ENCODE measurements at places on chromosomes 16 and 17.
A peak's percentile ranks its signal among the peaks of the same experiment; 100 is the strongest.

DNA sequence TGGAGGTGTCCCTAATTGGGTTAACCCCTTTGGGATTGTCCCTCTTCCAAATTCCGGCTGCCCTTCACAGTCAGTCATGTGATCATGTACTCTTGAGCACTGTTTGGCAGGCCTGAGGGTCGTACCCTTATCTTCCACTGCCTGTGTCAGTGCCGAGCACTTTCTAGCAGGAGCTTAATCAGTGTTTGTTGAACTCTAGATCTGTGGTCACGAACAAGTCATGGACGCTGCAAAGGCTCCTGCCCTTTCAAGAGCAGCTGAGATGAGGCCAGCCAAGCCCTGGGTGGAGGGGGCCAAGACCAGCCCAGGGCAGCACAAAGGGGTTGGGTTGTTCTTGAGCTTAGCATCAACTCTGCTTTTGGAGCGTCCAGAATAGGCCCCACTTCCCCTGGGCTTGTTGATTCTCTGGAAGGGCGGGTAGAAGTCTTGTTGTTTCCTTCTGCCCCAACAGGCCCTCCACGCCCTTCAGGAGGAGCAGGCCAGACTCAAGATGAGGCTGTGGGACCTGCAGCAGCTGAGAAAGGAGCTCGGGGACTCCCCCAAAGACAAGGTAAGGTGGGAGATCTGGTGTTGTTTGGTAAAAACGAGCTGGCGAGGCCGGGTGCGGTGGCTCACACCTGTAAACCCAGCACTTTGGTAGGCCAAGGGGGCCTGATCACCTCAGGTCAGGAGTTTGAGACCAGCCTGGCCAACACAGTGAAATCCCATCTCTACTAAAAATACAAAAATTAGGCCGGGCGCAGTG, 5.3 kb downstream of the IFI35 start:
- DNase-seq = no peak

- no peak for DNase-seq
Observed at GRCh38 chr17:76879254-76879653, 11.1 kb downstream of the MGAT5B start.

- DNase-seq = no peak
Observed at GRCh38 chr17:16439303-16439791, 24.0 kb downstream of the TRPV2 start.

DNA sequence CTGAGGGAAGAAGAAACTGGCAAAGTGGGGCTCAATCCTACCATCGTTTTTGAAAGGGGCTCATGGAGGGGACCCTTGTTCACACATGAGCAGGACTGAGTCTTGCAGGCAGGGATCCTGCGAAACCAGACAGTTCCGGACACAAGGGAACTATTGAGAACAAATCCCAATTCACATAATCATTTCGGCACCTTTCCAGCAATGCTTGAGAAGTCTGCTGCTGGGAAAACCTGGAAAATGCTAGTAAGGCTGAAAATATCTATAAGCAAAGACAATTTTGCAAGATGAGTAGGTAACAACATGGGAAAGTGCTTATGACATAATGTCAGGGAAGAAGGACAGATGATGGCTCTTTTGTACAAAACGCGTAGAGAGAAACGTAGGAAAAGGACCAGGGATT, 52.1 kb upstream of the BPTF start:
- no peak for DNase-seq

DNA sequence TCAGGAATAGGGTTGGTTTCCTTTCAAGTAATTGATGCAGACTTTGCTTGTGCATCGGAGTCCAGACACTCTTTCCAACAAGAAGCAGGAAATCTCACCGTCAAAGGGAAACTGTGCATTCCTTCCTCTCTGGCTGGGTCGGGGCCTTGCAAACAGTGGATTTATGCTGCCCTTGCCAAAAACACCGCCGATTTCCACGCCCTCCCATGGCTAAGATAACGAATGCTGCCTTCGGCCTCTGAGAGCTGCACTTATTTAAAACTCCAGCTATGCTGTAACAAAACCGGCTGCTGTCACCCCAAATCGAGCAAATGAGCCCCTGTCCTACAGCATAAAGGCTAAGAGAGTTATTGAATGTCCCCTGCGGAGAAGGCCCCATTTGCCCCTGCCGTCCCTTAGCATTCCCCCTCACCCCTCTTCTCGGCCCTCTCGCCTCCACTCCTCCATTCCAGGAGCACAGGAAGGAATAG, 275.5 kb upstream of the IRX5 start:
- no peak for DNase-seq

- peak; percentile 81 for DNase-seq
Observed at GRCh38 chr16:22190081-22190775, 15.8 kb upstream of the EEF2K start.

GRCh38 chr17:44439168-44439567, 49.7 kb upstream of the ITGA2B start:
- DNase-seq = no peak

DNA sequence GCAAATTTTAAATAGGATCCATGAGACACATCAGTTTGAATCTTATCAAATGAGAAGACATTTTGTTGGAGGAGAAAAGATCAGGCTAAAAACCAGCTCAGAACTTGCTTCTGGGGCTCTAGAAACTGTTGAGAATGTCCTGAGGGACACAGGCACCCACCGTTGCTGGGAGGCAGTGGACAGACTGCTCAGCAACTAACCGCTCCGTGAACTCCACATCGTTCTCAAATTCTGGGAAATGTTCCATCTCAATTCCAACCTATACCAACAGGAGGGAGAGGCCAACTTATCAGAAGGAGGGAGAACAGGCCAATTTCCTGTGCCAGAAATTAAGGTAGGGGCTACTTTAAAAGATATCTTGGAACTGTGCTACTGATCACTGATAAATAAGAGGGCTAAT, 8.3 kb downstream of the TAT start:
- no peak for DNase-seq

DNA sequence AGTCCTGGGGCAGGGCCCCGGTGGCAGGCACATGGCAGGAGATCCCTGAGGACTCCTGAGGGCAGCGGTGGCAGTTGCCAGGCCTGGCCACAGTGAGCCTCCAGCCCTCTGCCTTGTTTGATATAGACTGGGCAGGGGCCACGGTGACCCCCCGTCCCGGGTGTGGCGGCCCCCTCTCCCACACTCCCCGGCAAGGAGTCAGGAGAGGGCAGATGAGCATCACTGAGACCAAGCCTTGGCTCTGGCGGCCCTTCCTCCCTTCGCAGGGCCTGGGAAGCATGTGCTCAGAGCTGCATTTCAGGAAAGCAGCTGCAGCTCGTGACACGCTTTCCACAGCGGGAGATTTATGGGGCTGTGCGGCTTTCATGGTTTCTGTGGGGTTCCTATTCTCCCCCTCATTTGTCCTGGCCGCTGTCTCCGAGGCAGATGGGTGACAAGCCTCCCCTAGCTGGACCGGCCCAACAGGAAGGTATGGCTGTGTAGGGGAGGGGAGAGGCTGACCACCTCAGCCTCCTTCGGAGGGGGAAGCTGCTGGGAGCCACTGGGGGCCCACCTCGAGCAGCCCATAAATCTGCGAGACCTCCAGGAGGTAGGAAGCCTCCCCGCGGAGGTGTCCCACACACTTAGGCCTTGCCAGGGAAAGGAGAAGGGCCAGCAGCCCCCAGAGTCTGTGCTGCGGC, 211.4 kb downstream of the NTN1 start:
- no peak for DNase-seq

GRCh38 chr17:20929334-20929733, 113.5 kb downstream of the USP22 start:
- DNase-seq = no peak

GRCh38 chr17:9386401-9386800, 189.2 kb downstream of the STX8 start:
- DNase-seq = no peak

GRCh38 chr16:84341528-84342295, 26.6 kb upstream of the ATP2C2 start:
- no peak for DNase-seq

GRCh38 chr16:19907161-19907992, 22.7 kb upstream of the GPRC5B start:
- peak; percentile 57 for DNase-seq

GRCh38 chr17:35390156-35390555, 16.7 kb upstream of the SLFN11 start:
- DNase-seq = no peak

- DNase-seq = no peak
Observed at GRCh38 chr17:29250666-29251065, 4.0 kb downstream of the CRYBA1 start.

DNA sequence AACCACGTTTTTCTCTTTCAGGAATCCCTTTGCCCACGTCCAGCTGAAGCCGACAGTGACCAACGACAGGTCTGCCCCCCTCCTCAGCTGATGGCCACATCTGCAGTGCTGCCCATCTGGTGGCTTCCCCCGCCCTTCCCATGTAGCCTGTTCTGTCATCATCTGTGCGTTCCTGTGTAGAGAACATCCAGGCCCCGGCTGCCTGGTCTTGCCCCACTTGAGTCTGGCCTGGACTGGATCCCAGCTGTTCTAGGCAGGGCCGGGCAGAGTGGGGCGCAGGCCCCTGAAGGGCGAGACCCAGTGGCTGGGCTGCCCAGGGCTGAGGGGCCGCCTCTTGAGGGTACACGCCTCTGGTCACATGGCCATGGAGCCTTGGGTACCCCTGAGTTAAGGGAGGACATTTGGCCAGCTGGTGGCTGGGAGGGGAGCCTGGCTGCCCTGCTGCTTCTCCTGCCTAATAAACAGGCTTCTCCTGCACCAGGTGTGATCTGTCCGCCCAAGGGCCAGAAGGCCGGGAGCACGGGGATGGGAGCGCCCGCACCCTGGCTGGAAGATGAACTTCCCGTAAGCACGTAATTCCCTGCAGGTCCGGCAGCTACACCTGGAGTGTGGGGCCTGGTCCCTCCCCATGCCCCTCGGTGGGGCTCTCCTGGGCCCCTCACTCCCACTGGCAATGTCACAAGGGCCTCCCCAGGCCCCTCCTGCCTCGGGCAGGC, 49.4 kb upstream of the PVALEF start:
- no peak for DNase-seq

- no peak for DNase-seq
Observed at GRCh38 chr17:38620551-38621277, 15.0 kb upstream of the SRCIN1 start.

GRCh38 chr16:12255919-12256665, 279.6 kb downstream of the SNX29 start:
- no peak for DNase-seq

GRCh38 chr17:2304931-2305330, 1.2 kb downstream of the SRR start:
- DNase-seq = no peak

GRCh38 chr17:79991140-79991923, 44.3 kb downstream of the TBC1D16 start:
- DNase-seq = peak; percentile 71

DNA sequence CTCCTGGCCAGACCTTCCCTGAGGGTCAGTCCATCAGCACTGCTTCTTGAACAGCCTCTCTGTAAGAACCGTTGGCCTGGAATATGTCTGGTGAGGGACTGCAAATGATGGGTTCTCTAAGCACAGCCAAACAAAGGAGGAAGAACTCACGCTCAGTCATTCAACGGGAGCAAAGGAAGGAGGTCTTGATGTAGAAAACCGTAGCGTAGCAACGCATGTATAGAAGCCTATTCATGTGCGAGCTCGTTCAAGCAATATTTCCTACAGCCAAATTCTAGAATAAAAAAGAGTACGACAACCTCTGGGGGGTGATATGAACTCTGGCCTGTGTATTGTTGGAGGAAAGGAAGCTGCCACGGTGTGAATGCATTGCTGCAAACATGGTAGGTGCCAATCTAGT, 64.2 kb downstream of the RGS9 start:
- DNase-seq = no peak

- no peak for DNase-seq
Observed at GRCh38 chr16:2985462-2985861, 5.2 kb upstream of the PKMYT1 start.

GRCh38 chr16:11308493-11309283, 27.6 kb upstream of the PRM1 start:
- DNase-seq = no peak

DNA sequence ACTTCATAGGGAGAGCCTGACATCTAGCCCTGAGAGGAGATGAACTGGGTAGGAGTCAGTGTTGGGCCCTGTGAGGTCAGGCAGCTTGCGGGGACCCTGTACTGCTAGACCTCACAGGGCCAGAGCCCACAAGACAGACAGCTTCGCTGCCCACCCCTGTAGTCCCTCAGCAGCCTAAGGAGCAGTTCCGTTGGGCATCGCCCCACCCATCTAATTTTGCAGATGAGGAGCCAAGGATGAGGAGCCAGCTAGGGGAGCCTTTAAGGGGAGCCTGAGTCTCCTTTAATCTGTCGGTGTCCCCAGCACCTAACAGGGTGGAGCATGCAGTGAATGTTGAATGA, 755 bp upstream of the TUFM start:
- no peak for DNase-seq

DNA sequence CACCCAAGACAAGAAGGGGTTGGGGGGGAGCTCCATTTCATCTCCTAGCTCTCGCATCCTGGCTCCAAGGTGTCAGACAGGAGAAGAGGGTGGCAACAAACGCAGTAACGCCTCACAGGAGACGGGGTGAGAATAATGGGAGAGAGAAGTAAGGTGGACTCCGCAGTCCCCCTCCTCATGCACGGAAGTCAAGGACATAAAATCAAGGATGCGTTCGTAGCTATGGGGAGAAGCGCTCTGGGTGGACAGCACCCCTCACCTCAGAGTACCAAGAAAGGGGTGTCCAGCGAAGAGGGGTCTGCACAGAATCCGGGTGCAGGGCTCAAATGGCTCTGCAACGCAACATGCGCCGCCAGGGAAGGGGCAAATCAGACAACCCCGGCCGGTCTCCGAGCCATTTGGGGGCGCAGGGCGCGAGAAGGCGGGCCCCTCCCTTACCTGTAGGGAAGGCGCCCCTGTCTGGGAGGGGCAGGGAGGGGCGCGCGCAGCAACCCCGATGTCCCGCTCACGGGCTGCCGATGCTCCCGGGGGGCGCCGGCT, 555 bp downstream of the HDAC5 start:
- DNase-seq = peak; percentile 14

DNA sequence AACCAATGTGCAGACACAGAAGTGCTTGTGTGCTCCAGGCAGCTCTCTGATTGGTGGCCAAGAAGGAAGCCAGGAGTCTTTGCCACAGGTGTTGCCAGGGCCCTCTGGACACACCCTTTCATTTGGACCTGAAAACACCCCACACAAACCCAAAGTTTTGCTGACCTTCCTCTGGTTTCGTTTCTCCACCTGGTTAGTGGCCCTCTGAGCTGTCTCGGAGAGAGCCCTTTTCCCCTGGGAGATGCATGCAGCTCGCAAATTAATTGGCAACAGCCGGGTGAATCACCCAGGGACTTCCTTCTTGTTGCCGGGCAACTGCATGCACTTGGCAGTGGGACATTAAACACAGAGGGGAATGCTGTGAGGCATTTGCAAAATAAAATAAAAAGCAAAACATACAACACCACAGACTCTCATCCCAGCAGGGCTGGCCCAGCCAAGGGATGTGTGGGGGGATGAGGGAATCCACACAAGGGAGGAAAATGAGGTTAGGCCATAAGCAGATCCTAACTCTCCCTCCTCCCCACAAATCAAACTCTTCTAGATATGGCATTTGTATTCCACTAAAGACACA, 286.6 kb downstream of the SOX9 start:
- no peak for DNase-seq
